ENCODE measurements at places on chromosomes 4 and X. TPM values are rescaled to one million over a fixed set of nuclear protein-coding genes. Genes with fewer than 3 reads are reported as not detected.

Gene DCX
- not detected for total RNA-seq

DNA sequence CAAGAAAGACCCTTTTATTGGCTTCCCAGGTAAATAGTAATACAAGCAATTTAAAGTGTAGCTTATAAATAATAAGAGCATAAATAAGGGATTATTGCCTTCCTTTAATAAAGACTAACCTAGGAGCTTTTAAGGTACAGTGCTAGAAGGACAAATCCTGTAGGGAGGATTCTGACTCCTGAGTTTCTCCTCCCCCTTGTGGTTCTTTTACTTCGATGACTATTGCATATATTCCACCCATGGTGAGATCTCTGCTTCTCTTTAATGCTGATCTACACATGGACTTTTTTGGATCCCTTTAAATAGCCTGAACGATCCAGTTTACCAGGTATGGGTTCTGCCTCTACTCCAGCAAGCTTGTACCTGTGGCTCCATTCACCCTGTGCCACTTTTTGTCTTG is 2.5 kb downstream of the GALNT7 start:
- no peak for DNase-seq

Gene AFF1
- total RNA-seq, result 56.1 TPM

DNA sequence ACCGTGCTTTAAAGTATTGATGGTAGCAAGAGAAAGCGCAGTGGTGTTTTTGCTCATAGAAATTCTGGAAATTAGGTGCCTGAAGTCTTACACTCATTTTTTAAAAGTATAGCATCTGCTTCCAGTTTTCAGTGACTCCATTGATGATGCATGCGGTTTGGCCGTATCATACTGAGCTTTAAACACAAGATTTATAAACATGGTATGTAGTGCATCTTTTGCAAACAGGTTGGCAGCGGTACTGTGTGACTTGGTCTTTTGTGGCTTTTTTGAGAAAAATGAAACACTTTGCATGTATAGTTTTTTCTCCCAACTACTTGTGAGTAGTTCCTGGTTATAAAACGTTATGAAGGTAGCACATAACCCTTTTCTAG is 2.0 kb downstream of the DDX3X start:
- DNase-seq, result no peak

GRCh38 chrX:54237014-54237413 is 54.0 kb upstream of the FAM120C start:
- DNase-seq, result no peak

Data from GM12878 (cell line).